ENCODE measurements at places on chromosomes 13 and 19.

DNA sequence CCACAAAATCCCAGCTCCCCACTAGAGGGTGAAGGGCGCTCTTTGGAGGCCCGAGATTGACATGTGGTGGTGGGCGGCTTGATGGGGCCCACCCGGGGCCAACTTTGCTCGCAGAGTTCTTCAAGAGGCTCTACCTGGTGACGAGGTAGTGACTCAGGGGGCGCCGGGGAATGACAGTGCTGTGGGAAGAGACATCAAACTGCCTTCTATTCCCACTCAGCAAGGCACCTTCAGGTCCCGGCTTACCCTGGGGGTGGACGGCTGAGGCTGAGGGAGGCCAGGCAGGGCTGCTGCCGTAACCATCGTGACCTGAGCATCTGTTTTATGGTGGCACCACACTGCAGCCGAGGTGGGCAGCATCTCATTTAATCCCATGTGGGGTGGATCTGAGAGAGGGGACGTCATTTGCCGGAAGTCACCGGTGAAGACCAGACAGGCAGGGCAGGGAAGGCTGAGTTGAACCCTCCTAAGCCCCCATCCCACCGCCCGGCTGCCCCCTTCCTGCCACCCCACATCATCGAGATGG is 1.6 kb downstream of the LINGO3 start:
- no peak for DNase-seq

- DNase-seq: no peak
Measured at GRCh38 chr13:33213797-33214196, 71.8 kb downstream of the STARD13 start.

- DNase-seq: no peak
Measured at GRCh38 chr19:43476606-43477005, 11.2 kb upstream of the LYPD3 start.

DNA sequence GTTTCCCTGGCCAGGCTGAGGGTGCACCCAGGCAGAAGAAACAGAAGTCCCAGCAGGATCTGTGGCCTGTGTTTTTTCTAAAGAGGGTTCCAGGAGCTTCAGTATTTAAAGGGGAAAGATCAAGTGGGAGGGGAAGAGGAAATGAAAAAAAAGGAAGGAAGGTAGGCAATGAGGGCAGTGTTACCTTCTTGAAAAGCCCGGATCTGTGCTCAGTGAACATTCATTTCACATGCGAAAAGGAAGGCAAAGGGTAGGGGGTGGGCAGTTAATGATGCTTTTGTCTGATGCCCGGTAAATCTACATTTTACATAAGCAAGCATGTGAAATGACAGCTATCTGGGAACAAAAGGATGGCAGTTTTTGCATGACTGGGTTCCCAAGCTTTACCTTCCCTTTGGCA is 326.2 kb downstream of the UQCRFS1 start:
- DNase-seq: no peak

DNA sequence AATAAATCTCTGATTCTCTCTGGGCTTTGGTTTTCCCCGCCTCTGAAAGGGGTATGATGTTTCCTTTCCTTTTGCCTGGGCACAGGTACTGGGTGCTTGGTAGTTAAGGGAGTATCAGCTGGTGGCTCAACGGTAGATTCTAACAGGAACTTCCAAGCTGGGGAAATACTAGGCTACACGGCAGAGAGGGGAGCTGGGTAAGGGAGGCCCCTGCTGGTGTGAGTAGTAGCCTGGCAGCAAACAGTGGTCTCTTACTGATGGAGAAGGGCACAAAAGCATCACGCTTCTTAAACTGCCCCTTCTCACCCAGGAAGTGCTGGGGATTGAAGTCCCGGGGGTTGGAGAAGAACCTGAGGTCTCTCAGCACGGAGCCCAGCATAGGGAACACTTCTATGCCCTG is 26.9 kb upstream of the CYP2A7 start:
- DNase-seq: no peak

DNA sequence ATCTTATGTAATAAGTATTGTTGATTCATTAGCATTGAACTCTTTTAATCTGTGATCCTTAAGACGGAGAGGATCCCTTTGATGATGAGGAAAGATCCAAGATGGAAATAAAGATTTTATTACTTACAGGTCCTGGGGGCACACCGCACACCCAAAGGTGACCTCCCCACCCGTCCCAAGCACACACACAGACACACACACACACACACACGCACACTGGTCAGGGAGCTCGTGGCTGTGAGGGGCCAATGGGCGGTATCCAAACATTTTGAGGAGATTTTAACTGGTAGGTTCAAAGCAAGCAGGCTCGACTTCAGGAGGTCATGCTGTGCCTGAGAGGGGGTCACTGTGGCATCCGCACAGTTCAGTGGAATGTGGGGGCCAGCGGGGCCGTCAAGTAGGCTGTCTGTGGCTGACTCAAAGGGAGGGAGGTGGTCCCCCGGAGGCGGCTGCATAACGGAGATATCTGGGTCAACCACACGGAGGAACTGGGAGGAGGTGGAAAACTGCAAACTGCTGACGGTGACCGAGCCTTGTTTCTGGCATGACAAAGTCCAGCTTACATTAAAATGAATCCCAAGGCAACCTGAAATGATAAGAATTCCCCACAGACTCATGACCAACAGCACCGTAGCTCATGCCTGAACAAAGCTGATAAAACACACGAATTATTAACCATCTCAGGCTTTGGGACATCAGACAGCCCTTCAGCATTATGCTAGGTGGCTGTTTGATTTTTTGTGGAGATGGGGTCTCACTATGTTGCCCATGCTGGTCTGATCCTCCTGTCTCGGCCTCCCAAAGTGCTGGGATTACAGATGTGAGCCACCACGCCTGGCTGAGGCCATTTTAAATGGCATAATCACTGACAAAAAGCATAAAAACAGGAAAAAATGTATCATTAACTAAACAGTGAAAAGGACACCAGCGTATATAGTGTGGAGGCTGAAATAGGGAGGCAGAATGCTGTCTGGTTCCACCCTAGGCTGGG is 20.9 kb upstream of the SIGLEC11 start:
- DNase-seq: no peak

DNA sequence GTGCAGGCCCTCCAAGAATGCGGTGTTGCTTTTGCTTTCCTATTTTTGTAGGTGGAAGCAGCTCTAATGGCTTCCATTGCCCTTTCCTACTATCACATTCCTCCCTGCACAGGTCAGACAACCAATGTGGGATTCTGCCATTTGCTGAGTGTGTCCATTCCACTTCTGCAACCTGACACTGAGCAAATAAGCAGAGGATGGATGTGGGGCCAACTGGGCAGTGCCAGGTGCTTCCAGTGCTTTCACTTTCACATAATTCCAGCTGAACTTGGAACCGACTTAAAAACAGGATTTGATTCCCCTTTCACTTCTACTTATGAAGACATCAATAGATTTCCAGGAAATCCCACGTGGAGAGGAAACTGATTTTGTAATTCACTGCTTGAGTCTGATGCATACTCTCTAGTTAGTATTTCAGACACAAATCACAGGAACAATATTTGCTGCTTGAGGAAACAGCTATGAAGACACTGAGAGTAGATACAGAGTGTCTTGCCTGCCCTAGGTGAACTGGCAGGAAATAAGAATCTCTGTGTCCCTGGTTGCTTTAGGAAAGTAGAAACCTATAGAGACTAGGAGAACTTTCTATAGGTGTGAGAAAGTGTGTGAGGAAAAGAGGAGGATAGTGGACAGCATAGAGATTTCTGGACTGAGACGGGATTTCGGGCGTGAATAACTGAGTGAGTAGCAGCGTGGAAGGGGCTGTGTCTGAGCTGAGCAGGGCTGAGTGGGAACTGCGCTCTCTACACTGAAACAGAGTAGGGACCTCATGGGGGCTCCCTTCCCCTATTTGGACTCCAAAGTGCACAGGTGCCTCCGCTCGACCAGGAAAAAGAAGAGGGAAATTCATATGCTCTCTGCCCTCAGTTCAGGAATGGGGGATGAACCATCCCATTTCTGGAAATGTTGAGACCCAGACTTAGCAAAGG is 22.5 kb downstream of the LGALS16 start:
- no peak for DNase-seq

DNA sequence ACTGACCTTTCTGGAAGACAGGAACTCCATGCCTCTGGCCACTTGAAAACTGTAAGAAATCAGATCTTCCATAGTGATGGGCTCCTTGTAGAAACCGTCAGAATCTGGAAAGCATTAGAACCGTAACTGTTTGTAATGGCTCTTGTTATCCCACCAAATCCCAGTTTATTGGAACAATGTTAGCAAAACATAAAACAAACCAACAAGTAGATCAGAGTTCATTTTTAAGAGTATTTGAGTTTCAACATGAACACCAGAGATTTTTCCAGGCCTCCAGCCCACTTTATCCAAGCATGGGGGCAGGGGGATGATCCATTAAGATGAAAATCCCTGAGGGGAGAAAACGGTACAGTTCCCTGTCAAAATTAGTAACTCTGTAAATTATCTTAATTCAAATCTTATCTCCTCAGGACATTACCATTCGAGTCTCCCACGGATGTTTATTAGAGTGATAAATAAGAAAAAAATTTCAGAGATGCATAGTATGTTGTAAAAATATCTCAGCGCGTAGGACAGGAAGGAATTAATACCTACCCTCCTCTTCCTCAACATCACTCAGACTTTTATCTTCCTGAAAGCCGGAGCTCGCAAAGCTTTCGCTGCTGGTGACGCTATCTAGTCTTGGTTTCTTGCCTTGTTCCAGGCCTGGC is 172.5 kb downstream of the FLT1 start:
- DNase-seq: no peak

DNA sequence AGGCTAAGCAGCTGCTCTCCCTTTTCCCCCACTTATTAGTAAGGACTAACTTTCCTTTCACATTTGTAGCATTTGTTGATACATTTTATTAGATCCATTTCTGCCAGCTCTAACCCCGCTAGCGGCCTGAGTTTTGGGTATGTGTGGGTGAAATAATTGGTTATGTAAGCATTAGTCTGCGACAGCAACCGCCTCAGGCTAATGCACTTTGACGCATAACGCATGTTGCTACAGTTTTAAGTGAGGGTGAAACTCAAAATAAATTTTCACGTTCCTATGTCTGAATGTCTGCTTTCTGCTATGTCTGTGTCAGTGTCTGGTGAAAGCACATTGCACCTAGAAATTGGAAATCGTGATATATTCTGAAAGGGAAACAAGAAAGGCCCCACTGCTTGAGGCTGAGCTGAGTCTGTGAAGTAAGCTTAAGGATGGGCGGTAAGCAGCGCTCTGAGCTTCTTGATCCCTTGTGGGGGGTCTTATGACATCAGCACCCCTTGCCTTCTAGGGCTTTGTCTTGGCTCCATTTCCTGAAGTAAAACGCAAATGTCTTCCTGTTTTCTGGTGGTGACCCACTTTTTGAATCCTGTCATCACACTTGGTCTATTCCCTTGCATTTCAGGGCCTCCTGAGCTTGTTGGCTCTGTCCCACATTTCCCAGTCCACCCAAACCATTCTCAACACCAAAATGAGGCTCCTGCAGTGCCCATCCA is 648.3 kb upstream of the ARGLU1 start:
- DNase-seq: no peak

- DNase-seq: no peak
Measured at GRCh38 chr19:4795400-4795799, 3.9 kb downstream of the FEM1A start.

DNA sequence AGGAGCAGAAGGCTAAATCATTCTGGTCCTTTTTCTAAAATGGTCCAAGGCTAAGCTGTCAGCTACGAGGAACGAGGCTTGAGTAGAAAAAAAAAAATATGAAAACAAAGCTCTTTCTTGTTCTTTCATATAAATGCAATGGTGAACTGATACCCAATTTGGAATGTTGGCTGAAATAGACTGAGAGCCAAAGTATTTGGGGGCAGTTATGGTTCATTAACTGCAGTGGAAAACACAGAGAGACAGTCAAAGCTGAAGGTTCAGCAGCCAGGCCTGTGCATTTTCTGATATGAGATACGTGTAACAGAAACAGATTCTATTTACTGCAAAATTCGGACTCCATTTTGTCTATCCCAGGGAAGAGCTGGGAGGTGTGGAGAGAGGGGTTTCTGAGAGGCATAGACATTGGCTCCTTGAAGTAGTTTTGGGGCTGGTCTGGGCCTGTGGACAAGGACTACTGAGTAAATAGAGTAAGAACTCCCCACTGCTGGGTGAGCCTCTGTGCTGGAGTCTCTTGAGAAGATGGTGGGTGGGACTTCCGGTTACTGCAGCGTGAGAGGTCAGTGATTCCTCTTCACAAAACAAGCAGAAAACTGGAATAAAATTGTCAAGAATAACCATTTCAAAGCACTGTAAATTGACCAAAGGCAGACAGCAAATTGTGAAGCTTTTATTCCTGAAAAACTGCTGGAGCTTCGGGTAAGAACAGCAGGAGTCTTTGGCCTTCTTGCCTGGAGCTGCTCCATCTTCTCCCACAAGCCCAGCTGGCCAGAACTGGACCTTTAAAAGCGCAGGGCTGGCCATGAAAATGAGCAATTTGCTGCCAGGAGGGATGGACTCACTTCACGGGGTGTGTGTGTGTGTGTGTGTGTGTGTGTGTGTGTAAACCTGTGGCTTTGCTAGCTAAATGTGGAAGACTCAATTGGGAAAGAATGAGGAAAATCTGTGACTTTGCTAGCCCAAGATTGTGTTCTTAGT is 43.1 kb upstream of the CNMD start:
- no peak for DNase-seq

- no peak for DNase-seq
Measured at GRCh38 chr13:41678249-41678648, 220.9 kb downstream of the RGCC start.

DNA sequence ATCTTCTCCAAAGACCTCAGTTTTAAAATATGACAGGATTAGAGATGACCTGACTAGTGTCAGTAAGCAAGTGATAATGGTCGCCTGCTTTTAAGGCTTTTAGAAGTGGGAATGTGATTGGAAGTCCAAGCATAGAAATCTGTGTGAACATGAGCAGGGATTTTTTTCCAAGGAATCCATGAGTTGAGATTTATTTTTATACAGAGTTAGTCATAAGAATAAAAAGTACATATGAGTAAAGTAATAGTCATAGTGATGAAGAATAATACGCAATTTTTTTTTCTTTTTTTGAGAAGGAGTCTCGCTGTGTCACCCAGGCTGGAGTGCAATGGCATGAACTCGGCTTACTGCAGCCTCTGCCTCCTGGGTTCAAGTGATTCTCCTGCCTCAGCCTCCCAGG is 1.6 kb downstream of the ZNF546 start:
- no peak for DNase-seq

- no peak for DNase-seq
Measured at GRCh38 chr19:5690955-5691821, 1.1 kb downstream of the RPL36 start.

GRCh38 chr13:43648733-43649132 is 138.0 kb downstream of the ENOX1 start:
- DNase-seq: no peak

Data from GM12891 (cell line).